ENCODE measurements at places on chromosomes 11 and 22.

DNA sequence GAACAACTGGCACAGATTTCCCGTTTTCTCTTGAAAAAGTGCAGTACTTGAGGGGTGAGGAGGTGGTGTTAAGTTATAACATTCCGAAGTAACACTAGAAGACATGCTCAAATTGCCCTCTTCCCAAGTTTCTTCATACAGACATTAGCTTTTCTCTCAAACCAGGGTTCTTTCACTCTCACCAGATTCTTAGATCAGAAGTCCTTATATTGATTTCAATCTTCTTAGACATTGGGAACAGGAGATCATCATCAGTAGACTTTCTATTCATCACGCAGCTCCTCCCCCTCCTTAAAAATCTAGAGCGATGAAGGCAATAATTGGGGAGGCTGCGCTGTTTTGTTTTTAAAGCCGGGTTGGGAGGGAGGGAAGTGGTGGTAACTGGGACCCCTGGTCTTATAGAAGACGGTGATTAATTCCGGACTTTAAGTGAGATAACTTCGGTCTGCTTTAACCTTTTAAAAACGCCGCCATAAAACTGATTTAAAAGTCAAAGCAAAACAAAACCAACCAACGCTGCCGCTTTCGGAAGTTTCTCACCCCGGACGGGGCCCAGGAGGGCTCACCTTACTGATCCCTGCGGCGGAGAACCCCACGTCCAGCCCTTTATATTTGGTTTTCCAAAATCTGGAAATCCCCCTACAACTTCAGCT is 665 bp downstream of the USP28 start:
- no peak for DNase-seq

DNA sequence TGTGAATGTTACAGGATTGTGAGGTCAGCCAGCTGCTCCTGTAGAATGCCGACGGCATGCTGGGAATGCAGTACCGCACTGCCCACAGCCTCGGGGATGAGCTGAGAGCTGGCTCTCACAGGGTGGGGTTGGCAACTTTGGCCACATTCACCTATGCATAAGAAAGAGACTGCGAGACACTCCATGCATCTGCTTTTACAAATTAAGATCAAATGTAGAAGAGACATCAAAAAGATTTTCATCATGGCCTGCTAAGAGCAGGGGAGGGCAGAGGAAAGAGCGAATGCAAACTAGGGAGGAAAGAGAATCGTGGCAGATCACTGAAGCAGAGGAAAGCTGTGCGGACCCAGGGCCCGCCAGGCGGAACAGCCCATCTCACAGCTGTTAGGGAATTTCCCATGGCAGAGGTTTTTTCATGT is 49.8 kb upstream of the SPATA19 start:
- DNase-seq: no peak

DNA sequence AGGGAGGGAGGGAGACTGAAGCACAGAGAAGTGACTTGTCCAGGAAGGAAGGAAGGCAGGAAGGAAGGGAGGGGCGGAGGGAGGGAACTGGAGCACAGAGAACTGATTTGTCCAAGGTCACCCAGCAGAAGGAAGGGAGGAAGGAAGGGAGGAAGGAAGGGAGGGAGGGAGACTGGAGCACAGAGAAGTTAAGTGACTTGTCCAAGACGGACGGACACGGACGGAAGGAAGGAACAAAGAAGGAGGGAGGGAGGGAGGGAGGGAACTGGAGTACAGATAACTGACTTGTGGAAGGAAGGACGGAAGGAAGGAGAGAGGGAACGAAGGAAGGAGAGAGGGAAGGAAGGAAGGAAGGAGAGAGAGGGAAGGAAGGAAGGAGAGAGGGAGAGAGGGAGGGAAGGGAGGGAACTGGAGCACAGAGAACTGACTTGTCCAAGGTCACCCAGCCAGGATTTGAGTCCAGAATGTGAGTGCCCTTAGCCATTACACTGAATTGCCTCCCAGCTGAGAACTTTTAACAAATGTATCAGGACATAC is 1.5 kb downstream of the SLC35F2 start:
- no peak for DNase-seq

DNA sequence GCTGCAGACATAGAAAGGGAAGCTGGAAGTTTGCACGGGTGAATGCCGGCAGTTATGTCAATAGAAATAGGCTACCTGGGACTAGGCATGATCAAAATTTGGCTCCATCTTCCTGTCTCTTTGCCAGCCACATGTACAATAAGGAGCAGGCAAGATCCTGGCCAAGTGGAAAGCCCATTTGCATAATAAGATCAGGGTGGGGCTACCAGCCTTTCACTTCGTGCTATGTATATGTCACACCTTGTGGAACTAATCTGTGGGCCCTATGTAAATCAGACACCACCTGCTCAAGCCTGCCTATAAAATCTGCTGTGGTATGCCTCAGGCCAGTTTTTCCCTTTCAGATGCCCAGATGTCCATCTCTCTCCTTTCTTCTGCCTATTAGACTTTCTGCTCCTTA is 79.3 kb upstream of the DRD2 start:
- DNase-seq: no peak

GRCh38 chr22:26724414-26724813 is 67.0 kb downstream of the MIAT start:
- DNase-seq: no peak

GRCh38 chr11:14908214-14908880 is 16.3 kb upstream of the CYP2R1 start:
- peak; percentile 35 for DNase-seq

DNA sequence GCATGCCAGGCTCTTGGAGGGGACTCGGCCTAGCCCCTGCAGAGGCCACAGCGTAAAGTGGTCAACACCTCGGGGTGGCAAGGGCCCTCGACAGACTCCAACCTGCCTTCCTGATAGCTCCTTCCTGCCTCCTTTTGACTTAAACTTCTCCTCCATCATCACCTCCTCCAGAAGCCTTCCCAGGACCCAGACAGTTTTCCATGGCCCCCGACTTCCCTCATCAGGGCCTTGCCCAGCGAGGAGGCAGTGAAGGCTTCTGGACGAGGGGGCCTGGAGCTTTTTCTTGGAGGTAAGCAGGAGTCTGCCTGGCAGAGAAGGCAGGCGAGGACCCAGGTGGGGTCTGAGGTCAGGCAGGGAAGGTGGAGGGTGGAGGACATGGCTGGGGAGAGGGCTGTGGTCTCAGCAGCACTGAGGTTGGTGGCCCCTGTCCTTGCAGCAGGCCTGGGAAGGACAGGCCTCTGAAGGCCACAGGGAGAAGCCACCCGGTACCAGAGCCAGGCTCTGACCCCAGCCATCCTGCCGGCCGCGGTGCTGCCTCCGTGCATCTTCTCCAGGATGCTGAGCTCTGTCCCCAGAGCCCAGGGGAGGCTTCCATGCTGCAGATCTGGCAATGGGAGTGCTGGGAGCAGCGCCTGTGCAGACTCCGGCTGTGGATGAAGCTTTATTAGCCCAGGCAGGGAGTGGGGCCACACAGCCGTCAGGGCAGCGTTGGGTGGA is 81.4 kb downstream of the WNT7B start:
- DNase-seq: no peak

- DNase-seq: no peak
Measured at GRCh38 chr22:42342426-42343120, 72.1 kb upstream of the TCF20 start.

GRCh38 chr11:21144531-21144930 is 475.1 kb downstream of the NELL1 start:
- DNase-seq: no peak

GRCh38 chr11:58829786-58830185 is 14.7 kb downstream of the GLYATL2 start:
- DNase-seq: no peak

GRCh38 chr22:26464312-26464711 is 19.3 kb downstream of the HPS4 start:
- no peak for DNase-seq

- peak; percentile 15 for DNase-seq
Measured at GRCh38 chr22:45608763-45609180, 62.9 kb upstream of the ATXN10 start.

GRCh38 chr11:57131080-57131790 is 50.5 kb upstream of the LRRC55 start:
- DNase-seq: no peak

GRCh38 chr11:15275141-15275540 is 160.4 kb downstream of the INSC start:
- no peak for DNase-seq

DNA sequence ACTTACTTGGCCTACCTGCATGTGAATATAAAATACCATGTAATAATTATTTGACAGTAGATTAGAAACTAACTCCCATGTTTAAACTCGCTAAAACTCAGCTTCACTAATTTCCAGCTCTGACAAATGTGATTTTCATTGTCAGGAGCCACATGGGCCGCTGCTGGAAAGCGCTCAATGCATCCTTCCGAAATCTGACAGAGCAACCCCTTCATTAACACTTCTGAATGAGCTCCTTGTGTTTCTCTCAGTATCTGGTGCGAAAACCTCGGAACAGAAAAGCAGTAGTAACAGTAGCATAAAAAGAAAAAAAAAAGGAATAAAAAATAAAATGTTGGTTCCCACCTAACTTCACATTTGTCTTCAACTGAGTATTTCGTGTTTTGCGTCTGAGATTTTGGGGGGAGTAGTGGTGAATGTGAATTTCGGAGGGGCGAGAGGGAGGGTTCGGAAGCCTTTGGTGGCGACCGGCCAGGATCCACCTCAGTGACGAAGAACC is 710 bp downstream of the MTCH2 start:
- DNase-seq: no peak

DNA sequence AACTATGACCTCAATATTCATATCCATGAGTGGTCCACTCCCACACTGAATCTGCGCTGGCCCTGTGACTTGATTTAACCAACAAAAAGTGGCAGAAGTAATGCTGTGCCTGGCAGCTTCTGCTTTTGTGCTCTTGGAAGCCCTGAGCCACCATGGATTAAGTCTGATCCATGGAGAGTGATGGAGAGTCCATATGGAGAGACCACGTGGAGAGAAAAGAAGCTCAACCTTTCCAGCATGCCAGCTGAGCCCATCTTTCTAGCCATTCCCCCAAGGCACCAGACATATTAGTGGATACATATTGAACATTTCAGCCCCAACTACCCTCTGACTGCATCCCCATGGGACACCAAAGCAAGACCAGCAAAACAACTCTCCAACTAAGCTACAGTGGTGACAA is 16.0 kb downstream of the LRRC55 start:
- DNase-seq: no peak

DNA sequence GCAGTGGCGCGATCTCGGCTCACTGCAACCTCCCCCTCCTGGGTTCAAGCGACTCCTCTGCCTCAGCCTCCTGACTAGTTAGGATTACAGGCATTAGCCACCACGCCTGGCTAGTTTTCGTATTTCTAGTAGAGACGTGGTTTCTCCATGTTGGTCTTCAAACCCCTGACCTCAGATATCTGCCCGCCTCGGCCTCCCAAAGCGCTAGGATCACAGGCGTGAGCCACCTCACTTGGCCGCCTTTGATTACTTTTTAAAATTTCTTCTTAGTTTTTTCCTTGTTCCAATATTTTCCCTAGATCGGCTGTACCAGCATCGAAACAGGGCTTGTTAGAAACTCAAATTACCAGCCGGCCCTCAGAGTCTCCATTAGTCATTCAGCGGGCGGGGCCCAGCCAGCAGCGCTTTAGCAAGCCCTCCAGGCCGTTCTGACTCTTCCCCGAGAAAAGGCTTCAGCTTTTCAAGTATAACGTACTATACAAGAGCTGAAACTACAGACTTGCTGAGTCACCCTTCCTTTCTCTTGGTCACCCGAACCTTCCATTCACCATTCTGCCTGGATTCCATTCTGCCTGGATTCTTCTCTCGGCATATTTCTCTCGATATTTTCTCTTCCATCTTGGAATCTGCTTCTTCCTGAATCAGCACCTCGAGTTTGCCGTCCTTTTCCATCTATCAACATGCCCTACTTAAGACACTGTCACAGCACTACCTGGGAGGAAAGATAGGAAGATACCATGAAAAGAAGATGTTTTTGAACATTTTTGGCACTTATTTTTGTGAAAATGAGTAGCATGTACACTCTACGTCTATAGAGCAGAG is 6.7 kb upstream of the CAPRIN1 start:
- peak; percentile 11 for DNase-seq

DNA sequence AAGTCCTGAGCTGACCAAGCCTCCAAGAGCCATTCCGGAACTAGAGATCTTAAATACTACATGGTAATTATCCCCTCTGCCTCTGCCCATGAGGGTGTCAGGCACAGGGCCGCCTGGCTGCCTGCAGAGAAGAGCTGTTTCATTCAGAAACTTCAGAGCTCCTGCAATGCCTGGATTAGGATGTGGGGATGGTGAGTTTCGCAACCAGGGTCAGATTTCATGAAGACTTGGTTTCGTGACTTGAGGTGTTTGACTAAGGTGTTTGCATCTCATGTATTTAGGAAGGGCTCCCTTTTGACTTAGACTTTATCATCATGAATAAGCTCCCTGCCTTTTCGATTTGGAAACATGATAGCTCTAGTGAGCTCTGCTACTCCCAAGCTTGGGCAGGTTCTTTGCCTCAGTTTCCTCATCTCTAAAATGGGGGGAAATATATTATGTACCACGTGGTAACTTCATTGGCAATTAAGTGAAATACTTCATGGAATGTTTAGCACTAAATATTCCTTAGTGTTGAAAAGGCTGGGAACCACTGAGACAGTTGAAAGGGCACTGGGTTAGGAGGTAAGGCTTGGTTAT is 9.1 kb downstream of the TIMP3 start:
- no peak for DNase-seq

GRCh38 chr11:72585762-72586311 is 88.4 kb downstream of the PDE2A start:
- DNase-seq: peak; percentile 55

- no peak for DNase-seq
Measured at GRCh38 chr11:66768818-66769217, 39.8 kb upstream of the SPTBN2 start.

DNA sequence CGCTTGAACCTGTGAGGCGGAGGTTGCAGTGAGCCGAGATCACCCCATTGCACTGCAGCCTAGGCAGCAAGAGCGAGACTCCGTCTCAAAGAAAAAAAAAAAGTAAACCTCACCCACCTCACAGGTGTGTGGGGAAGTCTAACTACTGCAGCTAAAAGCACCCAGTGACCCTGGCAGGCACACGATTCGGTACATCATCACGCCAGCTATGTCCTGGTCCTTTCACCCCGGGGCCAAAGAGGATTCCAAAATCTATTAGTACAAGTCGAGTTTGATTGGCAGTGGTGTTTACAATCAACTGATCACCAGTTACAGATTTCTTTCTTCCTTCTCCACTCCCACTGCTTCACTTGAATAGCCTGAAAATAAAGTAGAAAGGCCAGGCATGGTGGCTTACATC is 6.3 kb downstream of the TST start:
- DNase-seq: no peak

GRCh38 chr22:23210428-23211170 is 30.3 kb downstream of the BCR start:
- DNase-seq: no peak

DNA sequence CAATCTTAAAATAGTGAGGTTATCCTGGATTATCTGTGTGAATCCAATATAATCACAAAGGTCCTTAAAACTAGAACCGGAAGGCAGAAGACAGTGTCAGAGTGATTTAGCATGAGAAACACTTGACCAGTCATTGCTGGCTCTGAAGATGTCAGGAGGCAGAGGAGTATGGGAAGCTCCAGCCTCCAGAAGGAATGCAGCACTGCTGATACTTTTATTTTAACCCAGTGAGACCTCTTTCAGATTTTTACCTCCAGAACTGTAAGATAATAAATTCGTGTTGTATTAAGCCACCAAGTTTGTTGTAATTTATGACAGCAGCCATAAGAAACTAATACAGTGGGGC is 134.4 kb upstream of the ZC3H12C start:
- no peak for DNase-seq

Measured in activated naive CD4-positive, alpha-beta T cell treated with Interleukin-2 at 50 U/mL for 16 hours (primary cell).